ENCODE measurements at places on chromosomes 16 and 17. TPM values are rescaled to one million over a fixed set of nuclear protein-coding genes. Genes with fewer than 3 reads are reported as not detected.

Gene IL21R
- total RNA-seq = 0.55 TPM

Gene EVI2B
- not detected for total RNA-seq

Gene ZNF423
- total RNA-seq = 55.4 TPM

Gene TEX14
- total RNA-seq = 0.48 TPM

Gene TEDC2
- 65.1 TPM for total RNA-seq

Gene HID1
- 11.8 TPM for total RNA-seq

Gene CES4A
- 1.8 TPM for total RNA-seq

Gene TBC1D3D
- 0.23 TPM for total RNA-seq

Gene TNFSF13
- total RNA-seq = 0.86 TPM

Gene KRT39
- total RNA-seq = not detected

Gene CD68
- total RNA-seq = 1.6 TPM

Gene SEZ6L2
- 9.3 TPM for total RNA-seq

Gene CCL14
- not detected for total RNA-seq

Gene PRAC1
- not detected for total RNA-seq

Gene DECR2
- total RNA-seq = 22.4 TPM

DNA sequence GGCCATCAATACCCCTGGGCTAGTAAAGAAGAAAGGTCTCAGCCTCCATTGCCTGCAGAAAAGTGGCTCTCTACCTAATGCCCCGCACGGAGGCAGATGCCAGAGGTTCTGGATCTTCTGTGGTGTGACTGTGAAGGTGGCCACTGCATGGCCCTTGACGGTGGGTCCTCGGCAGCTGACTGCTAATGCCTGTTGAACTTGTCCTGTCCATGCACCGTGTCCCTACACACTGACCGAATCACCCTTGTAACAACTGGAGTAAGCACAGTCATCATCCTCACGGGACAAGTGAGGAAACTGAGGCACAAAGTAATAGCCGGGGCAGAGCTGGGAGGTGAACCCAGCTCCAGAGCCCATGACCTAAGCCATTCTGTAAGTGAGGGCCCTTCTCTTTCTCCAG, 48.8 kb downstream of the MYH11 start:
- no peak for DNase-seq

DNA sequence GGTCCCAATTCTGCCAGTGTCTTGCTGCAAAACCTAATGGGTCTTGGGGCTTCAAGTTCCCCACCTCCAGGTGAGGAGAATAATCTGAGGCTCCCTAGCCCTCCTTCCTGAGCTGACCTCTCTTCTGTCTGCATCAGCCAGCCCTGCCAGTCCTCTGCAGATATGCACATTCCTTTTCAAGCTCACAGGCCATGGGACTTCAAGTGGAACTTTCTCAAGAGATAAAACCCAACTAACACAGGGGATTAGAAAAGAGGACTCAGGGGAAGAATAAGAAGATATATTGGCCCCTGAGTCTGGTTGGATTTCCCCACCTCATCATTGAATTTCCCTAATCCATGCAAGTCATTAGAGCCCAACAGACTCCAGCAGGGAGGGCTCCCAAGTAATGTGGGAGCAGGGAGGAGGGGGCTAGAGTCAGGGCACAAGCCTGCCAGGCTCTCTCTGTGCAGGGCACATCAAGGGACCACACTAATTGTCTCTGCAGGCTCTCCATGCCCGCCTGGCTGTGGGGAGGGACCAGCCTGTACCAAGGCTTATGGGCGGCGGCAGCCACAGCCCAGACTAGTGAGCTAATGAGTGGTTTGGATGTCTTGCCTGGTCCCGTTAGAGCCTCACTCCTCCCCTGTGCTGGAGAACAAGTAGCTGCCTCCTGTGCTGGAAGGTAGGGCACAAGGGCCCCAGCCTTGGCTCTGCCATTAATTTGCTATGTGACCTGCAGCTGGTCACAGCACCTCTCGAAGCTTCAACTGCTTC, 1.2 kb downstream of the KRT14 start:
- DNase-seq = no peak

DNA sequence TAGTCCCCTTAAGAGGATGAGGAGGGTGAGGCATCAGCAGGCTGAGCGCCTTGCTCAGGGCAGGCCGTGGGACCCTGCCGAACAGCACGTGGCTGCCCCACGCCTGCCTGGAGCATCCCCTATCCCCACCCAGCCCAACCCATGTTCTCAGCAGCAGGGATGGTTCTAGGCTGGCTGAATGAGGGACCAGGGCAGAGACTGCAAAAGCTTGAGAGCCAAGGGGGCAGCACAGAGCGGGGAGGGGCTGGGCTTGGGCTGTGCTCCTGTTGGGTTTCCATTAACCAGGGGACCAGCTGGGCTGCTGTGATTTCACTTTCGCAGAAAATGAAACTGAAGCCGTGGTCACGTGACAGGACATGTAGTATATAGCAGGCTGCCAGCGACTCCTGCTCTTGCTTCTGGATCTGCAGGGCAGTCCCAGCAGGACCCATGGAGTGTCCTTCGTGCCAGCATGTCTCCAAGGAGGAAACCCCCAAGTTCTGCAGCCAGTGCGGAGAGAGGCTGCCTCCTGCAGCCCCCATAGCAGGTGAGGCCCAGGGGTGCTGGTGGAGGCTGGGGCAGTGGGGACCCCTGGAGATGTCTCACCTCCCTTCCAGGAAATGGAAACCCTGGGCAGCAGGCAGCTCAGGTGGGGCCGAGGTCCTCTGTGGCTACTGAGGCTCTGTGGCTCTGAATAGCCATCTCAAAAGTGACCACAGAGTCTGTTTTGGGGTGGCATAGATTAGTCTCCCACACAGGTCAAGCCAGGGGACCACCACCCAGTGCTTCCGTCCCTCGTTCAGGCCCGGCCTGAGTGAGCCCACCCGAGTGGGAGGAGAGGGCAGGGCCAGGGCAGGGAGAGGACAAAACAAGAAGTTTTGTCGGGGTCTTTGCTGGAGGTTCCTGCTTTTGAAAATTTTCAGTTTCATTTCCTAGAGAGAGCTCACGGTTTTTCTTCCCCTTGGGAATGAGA, 2.9 kb downstream of the RNF213 start:
- no peak for DNase-seq

- DNase-seq = no peak
Measured at GRCh38 chr16:4487955-4488498, 11.8 kb downstream of the HMOX2 start.

GRCh38 chr17:16428098-16428882, 12.9 kb downstream of the TRPV2 start:
- peak; percentile 62 for DNase-seq

GRCh38 chr16:30004811-30005242, 6.0 kb downstream of the DOC2A start:
- DNase-seq = no peak

DNA sequence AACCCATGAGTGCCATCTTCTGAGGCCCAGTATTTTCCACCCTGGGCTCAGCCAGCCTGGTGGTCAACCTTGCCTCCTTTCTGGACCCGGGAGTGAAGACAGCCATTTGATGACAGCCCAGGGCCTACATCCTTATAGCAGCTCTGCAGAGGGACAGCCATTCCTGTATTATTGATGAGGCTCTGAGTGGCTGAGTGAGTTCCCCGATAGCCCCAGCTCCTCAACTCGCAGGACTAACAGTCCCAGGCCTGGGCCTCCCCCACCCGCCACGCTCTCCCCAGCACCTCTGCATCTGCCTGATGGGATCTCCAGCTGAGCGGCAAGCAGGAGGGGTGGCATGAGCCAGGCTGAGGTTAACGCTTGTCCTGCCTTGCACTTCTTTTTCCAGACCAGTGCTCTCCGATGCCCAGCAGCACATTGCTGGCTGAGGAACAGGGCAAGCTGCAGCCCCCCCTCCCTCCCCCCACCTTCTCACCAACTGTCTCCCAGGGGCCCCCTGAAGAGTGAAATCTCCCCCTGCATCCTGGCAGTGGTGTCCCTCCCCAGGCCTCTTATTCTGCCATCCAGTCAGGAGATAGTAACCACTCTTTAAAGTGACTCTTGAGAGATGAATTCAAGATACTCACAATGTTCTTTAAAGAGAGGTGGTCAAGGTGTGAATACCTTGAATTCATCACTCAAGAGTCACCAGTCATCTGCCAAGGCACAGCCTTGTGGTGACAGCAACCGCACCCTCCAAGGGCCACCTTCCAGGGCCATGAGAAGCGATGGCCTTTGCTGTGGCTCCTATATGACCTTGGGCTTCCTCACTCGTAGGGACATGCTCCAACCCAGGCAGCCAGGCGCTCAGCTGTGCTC, 23.5 kb downstream of the CACNG5 start:
- DNase-seq = no peak

GRCh38 chr17:58529275-58529674, 14.8 kb upstream of the MTMR4 start:
- no peak for DNase-seq

- DNase-seq = peak; percentile 25
Measured at GRCh38 chr16:17369421-17370222, 101.1 kb downstream of the XYLT1 start.

GRCh38 chr16:3152991-3153368, 18.2 kb downstream of the ZNF213 start:
- no peak for DNase-seq

GRCh38 chr17:8707332-8708024, 37.2 kb downstream of the CCDC42 start:
- DNase-seq = no peak

GRCh38 chr17:27810902-27811557, 10.7 kb upstream of the NOS2 start:
- no peak for DNase-seq

DNA sequence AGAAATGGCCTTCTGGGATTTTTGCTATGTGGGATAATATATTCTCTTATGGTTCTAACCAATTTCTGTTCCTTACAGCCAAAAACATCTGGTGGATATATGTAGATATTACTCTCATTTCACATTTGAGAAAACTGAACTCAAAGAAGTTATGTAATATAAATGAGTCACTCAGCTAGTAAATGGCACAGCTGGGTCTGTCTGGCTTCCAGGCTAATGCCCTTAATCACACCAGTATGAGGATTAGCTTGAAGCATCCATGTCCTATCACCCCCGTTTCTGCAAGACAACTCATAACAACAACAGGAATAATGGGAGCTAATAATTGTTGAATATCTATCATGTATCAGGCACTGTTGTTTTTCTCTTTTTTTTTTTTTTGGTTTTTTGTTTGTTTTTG, 34.4 kb upstream of the USP7 start:
- no peak for DNase-seq

- no peak for DNase-seq
Measured at GRCh38 chr16:83231729-83232128, 576.0 kb upstream of the HSBP1 start.

GRCh38 chr17:27522028-27522635, 65.9 kb downstream of the KSR1 start:
- DNase-seq = no peak

GRCh38 chr16:81717662-81718189, 61.4 kb upstream of the PLCG2 start:
- DNase-seq = no peak

DNA sequence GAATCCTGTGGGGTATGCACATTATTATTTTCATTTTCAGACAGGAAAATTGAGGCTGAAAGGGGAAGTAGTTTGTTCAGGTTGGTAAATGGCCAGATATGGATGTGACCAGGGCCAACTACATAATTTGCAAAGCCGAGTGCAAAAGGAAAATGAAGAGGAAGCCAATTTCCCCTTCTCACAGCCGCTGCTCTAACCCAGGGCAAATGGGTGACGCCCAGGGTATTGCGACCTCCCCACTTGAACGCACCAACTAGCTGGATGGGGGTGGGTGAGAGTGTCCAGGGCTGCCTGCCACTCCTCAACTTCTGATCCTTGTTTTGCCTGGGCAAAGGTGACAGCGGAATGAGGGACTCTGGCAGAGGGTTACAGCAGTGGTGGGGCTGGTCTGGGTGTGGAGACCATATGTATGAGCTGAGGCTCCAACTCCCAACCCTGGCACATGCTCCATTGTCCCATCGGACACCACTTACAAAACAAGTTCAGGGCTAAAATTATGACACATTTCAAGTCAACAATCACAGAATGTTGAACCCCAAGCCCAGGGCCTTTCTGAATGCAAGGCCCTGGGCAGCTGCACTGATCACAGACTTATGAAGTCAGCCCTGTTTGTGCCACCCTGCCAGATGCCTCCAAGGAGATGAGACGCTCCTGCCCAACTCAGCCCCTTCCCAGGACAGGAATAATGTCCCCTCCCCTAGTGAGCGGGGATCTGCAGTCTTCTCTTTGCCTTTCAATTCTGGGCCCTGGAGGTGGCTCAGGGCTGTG, 1.7 kb downstream of the ANKRD40CL start:
- DNase-seq = no peak

GRCh38 chr16:67192781-67193361, 916 bp downstream of the E2F4 start:
- no peak for DNase-seq

- no peak for DNase-seq
Measured at GRCh38 chr17:27878776-27879562, 14.2 kb downstream of the LYRM9 start.

GRCh38 chr17:10631048-10631700, 25.9 kb downstream of the MYH3 start:
- DNase-seq = peak; percentile 57

- DNase-seq = no peak
Measured at GRCh38 chr17:66492561-66493005, 190.2 kb downstream of the PRKCA start.

- peak; percentile 31 for DNase-seq
Measured at GRCh38 chr17:40347319-40348135, 17.0 kb downstream of the GJD3 start.

DNA sequence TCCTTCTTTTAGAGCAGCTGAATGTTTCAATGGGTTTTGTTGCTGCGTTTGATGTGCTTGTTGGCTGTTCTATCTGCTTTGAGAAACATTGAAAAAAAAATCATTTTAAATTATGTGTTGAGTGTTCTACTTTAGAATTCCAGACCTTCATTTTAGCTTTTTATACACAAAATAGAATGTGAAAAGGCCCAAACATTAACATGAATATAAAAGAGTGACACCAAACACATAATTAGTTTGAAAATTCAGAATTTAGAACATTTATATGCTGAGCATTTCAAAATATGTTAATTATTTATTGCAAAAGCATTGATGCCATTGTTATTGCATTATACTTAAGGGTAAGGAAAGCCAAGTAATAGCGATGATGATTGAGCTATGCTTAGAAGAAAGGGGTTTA, 2.9 kb downstream of the NFAT5 start:
- no peak for DNase-seq

GRCh38 chr17:27975146-27976011, 67.1 kb upstream of the NLK start:
- no peak for DNase-seq

DNA sequence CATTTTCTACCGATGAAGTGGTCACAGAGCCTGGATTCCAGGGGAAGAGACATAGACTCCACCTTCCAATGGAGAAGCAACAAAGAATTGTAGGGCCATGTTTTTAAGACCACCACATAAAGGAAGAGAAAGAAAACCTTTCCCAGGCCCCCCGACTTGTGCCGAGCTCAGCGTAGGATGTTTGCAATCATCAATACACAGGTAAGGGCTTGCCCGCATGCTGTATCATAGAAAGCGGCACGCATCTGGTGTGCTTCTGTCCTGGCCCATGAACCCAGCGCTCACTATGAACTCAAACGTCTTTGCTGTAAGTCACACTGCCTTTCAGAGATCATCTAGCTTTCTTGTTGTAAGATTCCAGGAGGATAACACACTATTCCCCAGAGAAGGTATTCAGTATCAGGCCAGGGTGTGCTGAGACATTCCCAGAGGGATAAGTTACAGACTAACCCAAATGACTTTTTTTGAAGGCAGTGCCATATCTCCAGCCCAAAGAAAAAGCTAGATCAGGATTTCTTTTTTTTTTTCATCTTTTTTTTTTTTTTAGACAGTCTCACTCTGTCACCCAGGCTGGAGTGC, 79.5 kb upstream of the RPL38 start:
- DNase-seq = no peak

- DNase-seq = no peak
Measured at GRCh38 chr17:42904110-42904469, 3.5 kb downstream of the G6PC1 start.

GRCh38 chr17:10059684-10060211, 138.7 kb downstream of the GAS7 start:
- no peak for DNase-seq

Measured in neural crest cell (in vitro differentiated cells).